ENCODE measurements at places on chromosomes 7 and 10.

- DNase-seq: no peak
Observed at GRCh38 chr10:22317771-22318565, 1.8 kb downstream of the COMMD3 start.

DNA sequence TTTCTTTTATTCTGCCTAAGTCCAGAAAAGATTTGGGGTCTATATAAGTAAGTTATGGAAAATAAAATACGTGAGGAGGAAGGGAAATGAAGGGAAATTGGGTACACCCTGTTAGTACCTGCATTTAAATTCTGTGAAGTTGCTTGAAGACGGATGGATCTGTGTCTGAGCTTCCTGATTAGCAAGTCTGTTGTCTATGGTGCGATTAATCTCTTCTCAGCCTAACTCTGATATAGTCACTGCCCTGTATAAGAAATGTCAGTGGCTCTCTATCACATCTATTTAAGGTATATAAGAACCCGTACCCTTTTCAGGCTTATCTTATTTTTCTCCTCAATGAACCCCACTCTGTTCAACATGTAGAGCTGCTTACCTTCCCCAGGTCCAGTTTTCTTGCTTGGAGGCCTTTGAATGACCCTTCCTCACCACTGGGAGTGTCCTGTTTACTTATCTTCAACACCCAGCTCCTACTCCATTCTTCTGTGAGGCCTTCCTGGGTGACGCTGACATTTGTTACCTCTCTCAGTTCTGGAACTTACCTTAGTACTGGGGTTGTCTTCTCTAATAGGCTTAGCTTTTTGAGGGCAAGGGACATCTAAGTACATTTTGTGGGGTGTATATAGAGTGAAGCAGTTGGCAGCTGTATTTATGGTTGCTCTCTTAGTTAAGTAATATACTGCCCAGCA lies 149.6 kb upstream of the PRPS1L1 start:
- no peak for DNase-seq

- no peak for DNase-seq
Observed at GRCh38 chr10:89502549-89502948, 32.8 kb downstream of the SLC16A12 start.

GRCh38 chr7:104921596-104921995 lies 92.4 kb upstream of the KMT2E start:
- DNase-seq: no peak

DNA sequence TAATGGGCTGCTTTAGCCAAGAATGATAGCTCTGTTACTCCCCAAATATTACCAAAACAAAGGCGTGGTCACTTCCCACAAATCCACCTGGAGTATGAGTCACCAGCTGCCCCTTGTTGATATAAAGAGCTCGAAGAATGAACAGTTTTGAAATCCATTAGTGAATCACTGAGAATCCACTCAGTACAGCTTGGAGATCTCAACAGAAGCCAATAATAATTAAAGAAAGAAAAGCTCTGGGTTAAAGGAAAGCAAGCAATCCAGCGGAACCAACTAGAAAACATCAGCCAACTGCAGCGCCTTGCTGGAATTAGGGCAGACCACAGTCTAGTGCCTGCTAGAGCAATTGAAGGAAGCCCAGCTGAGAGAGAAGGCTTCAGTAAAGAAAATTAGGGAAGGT lies 576.0 kb upstream of the C7orf33 start:
- no peak for DNase-seq

GRCh38 chr10:3836222-3836820 lies 51.3 kb upstream of the KLF6 start:
- no peak for DNase-seq

DNA sequence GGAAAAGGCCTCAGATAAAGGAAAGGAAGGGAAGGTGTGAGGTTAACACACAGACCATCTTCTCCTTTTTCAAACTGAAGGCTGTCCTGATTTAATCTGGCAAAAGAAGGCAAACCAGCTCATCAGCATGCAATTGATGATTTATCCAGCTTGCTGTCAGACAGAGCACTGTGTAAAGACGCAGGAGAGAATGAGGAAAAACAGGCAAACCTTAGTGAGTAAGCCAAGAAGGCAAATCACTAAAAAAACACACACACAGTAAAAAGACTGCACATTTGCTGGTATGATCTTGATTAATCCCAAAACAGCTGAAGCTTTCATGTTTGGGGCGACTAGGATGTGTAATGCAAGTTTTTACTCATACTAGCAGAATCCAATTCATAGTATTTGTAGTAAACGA lies 65.8 kb upstream of the SKAP2 start:
- DNase-seq: no peak

- DNase-seq: no peak
Observed at GRCh38 chr7:37110660-37111424, 337.8 kb downstream of the ELMO1 start.

- no peak for DNase-seq
Observed at GRCh38 chr7:150927956-150928344, 50.2 kb downstream of the KCNH2 start.

- DNase-seq: no peak
Observed at GRCh38 chr10:131746241-131746711, 154.5 kb upstream of the PPP2R2D start.

- no peak for DNase-seq
Observed at GRCh38 chr7:84686373-84686772, 491.8 kb upstream of the SEMA3A start.

GRCh38 chr7:74511345-74511744 lies 57.6 kb downstream of the GTF2IRD1 start:
- DNase-seq: no peak

DNA sequence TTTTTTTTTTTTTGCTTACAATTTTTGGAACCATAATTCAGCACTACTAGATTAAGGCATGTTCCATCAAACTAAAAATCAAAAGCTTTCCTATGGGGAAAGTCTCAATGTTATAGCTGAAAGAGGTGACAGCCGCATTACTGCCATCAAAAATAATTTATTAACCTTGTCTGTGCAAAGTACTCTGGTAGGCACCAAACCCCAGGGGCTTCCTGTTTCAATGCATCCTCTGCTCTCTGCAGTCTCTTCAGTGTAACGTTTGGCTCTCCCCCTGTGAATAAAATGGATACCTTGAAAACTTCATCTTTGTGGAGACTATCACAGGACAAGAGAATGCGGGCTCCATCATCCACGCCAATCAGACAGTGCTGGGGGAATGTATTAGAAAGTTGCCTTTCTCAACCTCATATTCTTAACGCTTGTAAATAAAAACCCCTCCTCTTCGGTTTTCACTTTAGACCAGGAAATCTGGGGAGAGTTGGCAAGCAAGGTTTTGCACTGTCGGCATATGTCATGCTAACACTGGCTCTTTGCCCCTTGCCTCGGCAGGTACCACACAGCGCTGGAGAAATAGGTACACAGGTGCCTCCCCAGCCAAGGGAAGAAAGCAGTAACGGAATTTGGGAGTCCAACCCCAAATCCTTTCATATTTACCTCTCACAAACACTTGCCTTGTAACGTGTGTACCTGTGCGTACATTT lies 1.6 kb upstream of the NRG3 start:
- DNase-seq: no peak

DNA sequence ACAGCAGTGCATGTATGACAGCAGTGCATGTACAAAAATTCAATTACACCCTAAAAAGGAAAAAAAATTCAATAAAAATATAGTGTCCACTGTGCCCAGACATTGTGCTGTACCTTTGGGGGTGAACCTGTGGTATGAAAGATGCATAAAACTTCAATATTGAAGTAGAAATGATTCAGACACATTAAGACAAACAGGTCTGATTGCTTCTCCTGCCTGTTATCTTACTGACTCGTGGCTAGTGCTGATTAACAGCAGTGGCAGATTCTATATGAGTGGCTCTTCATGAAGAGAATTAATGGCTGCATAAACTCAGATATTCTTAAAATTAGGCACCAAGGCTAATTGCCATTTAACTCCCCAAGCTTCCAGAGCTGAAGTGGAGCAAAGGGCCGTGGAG lies 37.9 kb downstream of the GATA3 start:
- DNase-seq: no peak

- no peak for DNase-seq
Observed at GRCh38 chr7:135385209-135385608, 124.7 kb downstream of the CNOT4 start.

DNA sequence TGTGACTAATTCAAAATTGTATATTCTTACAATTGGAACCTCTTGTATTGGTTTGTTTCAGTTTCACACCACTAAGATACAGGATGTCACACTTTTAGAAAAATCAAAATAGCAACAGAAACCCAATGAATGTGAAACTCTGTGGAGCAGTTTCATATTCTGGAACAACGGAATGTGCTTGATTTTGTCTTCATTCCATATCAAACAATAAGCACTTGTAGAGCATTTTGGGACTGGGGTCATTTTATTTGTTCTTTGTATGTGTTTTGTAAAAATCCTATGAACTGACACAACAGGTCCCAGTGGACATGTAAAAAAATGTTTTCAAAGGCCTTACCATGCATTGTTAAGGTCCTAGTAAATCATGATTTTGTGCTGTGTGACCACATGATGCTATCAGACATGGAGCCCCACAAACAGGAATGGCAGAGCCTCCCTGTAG lies 123.1 kb downstream of the DKK1 start:
- DNase-seq: no peak

- no peak for DNase-seq
Observed at GRCh38 chr10:20372748-20373147, 524.4 kb downstream of the NEBL start.

- no peak for DNase-seq
Observed at GRCh38 chr10:100569687-100570481, 34.1 kb downstream of the HIF1AN start.

DNA sequence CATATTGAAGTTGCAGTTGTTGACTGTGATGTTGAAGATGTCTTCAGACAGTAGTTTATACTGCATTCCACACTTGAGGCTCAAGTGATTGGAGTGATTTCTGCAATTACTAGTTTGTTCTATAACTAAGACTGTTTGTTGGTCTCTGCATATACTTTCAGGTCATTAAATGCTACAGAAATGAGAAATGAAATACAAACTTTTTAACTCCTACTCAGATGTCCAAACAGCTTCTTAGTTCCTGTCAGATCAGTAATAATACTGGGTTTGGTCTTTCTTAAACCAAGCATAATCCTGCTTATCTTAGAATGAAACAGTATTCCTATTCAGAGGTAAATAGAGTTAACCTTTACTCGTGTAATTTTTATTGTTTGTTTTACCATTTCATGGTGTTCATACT lies 115.9 kb downstream of the CCNY start:
- DNase-seq: no peak

- peak; percentile 51 for DNase-seq
Observed at GRCh38 chr10:11898372-11899066, 75.4 kb downstream of the PROSER2 start.

GRCh38 chr10:75546004-75546403 lies 114.6 kb downstream of the LRMDA start:
- no peak for DNase-seq

- DNase-seq: no peak
Observed at GRCh38 chr10:24701447-24701846, 22.2 kb downstream of the ARHGAP21 start.

DNA sequence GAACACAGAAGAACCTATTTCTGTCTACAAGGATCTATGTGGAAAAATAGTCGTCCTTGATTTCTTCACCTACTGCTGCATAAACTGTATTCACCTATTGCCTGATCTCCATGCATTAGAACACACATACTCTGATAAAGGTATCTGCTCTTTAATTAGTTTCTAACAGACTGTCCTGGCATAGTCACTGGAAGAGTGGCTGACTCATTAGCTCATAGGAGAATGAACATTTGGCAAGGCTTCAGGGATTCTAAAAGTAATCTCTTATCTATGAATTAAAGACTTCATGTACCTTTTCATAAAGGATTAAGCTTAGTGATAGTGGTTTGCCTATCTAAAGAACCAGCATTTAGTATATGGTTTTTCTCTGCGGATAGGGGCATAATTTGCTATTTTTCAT lies 4.1 kb downstream of the NHLRC2 start:
- DNase-seq: no peak

GRCh38 chr7:138876326-138876725 lies 78.3 kb upstream of the ATP6V0A4 start:
- DNase-seq: no peak
